ENCODE measurements at places on chromosomes 6 and 20.

DNA sequence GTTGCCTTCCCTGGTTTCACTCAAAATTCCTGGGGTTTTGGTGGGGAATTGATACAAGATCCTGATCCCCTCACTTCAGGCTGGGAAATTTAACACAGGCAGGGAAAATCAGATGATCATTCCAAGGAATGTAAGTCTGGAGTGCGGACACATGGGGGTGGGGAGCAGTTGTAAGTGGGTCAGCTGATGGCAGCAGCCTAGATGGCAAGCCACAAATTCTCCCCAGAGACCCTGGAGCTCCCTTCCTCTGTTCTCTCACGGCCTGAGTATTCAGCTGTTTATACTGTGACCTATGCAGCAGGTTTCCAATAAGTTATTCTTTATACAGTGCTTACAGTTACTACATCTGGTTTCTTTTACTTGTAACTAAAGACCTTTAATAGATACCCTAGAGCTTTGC is 144.9 kb downstream of the SH3BGRL2 start:
- no peak for DNase-seq

DNA sequence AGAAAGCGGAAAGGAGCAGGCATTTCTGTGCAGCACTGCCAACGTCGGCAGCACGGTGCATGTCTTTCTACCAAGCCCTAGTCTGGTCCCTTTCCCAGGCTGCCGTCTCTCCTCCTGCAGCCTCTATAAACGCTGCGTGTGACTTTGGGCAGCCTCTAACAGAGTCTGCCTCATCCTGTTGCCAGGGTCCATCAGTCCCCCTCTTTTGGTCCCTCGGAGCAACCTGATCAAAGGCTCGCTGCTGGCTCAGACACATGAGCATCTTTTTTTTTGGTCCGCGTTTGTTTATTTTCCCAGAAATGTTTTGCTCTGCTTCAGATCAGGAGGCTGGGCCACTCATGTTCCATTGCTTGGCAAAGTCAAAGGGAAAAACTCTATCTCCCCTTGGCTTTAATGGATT is 166.8 kb upstream of the CST7 start:
- DNase-seq, result no peak

DNA sequence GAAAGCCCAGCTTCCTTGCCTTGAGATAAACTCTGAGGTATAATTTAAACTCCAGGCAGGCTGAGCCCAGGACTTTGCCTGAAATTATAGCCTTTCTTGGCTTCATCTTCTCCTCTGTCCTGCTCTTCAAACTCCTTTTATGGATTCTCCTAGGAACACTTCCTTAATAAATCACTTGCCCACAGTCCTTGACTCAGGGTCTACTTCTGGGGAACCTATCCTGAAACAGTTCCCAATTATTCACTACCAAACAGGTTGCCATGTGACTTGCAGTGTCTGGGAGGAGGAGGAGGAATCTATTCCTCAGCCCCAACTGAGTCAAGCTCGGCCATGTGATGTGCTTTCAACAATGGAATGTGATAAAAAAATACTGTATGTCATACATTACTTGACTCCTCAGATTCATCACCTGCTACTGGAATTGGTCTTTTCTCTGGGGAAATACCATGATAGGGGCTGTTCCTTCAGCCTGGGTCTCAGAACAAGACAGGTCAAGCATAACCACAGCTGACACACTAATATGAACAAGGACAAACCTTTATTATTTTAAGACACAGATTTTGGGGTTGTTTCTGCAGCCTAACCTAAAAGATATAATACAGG is 20.5 kb upstream of the CDKN1A start:
- DNase-seq, result no peak

- DNase-seq, result no peak
Measured at GRCh38 chr6:41689171-41690008, 46.0 kb downstream of the TFEB start.

DNA sequence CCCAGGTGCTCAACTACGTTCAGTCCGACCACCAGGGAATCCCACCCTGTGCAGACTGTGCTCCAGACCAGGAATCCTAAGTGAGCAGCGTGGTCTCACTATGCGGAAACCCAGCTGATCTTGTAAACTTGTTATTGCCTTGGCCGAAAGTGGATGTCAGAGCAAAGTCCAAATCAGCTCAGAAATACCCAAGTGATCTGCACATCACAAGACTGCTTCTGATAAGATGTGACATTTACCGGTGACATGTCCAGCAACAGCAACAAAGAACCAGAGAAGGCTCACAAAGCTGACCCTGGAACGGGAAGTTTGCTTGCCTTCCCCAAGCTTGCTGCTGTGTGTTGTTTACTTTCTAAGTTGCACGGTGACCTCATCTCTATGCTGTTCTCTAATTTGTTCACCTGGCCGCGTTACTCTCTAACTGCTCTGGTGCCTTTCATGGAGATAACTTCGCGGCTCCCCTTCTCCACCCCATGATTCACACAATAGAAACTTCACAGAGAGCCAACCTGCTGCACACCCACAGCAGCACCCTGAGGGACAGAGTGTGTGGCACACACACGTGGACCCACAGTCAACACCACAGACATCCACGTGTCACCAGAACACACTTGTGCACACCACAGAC is 1.7 kb downstream of the BNIP5 start:
- DNase-seq, result no peak

GRCh38 chr20:745683-746301 is 22.5 kb downstream of the SLC52A3 start:
- no peak for DNase-seq

GRCh38 chr6:23086100-23086499 is 516.7 kb downstream of the HDGFL1 start:
- no peak for DNase-seq

DNA sequence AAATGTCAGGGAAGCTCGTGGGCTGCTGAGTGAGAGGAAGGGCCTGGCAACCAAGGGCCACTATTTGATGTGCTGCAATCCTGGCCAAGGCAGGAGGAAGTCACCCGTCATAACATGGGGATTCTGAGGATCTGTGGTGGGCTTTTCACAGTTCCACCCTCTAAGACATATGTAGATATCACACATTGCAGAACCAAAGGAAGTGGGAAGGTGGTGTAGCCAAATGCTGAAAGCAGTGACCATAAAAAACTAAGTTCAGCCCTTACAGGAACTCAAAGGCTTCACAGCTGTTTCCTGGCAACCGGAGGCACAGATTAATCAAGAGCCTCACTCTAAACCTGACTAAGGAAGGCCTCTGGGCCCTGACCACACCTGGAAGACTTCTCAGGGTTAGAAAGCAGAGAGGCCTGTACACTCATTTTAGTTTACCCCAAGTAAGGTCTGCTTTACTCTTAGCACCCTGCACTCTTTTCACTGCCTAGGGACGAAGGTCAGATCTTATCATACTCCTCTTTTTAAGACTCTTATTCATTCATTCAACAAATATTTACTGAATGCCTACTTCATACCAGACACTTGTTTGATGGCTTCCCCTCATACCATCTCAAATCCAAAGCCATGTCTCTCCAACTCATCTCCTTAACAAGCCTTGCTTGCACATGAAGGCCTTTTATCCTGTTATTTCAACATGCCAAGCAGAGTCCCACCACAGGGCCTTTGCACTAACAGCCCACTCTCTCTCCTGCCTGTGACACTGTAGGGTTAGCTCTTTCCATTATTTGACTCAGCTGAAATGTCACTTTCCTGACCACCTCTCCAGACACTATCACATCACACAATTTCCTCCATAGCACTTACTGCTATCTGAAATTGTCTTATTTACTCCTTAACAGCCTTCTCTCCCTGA is 2.6 kb downstream of the UBE2V1 start:
- peak; percentile 76 for DNase-seq

- no peak for DNase-seq
Measured at GRCh38 chr6:77368660-77369313, 94.5 kb downstream of the HTR1B start.

DNA sequence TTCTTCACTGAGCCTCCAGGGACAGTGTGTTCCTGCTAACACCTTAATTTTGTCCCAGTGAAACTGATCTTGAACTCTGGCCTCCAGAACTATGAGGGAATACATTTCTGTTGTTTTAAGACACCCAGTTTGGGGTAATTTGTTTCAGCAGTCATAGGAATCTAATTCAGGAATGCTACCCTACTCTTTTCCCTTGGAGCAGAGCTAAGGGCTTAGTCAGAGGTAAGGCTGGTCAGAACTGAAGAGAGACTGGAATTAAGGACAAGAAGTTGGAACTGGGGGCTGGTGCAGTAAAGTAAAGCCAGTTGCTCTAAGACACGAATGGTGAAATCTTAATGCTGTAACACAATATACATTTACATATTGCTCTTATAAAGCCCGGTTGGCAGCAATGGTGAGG is 809.7 kb downstream of the MAFB start:
- DNase-seq, result no peak

- no peak for DNase-seq
Measured at GRCh38 chr20:10603971-10604864, 69.6 kb downstream of the JAG1 start.

DNA sequence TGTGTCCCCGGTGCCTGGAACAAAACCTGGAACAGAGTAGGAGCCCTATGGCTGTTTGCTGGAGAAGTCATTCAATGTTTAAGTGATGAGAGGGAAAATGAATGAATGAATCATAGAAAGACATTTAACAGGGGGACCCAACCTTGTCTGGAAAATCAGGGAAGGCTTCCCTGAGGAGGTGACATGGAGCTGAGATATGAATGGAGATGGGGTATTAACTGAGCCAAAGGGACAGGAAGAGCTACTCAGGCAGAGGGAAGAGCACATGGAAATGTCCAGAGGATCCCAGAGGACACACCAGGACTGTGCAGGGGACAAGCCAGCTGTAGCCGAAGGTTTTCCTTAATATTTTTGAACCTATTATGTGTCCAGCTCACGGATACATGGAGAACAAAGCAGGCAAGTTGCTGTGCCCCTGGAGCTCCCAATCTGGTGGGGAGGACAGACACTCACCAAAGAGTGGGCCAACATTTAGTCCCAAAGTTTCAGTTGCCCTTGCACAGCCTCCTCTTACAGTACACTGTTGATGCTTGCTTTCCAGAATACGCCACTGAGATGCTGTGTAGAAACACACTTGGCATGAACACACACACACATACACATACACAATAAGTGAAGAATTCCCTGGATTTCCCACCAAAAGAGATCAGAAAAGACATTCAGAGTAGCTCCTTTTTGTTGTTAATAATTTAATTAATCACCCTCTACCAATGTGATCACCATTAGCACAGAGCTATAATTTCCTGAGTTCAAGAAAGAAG is 77.0 kb upstream of the PTPN1 start:
- no peak for DNase-seq

DNA sequence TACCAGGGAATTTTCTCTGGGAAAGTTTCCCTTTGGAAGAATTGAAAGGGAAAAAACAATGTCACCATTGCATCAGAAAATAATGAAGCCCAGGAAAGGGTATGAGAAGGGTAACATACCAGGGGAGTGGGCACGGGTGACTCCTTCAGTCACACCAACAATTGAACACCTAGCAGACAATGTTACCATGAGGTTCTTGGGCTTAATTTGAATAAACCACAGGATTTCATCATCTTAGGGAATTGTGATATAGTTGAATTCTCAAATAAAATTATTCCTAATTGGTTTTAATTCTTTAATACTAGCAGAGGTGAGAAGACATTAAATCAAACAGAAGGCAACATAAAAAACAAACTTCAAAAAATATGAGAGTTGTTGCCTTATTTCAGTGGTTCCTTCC is 73.7 kb upstream of the RREB1 start:
- DNase-seq, result no peak

DNA sequence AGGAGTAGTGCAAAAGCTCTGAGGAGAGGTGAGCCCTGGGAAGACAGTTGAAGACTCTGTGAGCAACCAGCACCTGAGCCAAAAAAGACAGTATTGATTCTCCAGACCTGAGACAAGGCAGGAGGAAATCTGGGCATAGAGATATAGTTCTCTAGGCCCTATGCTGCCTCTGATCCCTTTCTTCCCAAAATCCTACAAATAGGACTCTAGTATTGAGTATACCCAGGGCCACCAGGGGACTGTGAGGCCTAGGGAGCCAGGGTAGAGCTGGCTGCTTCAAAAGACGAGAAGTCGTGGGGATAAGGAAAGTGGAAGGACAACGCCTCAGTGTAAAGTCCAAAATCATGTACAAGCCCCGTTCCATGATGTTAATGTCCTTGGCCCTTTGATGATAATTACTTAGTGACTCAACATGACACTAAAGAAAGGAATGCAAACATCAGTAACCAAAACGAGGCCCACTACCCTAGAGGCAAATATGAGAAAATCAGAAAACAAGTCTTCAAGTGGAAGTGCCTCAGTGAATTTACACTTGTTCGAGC is 197.3 kb upstream of the PROKR2 start:
- DNase-seq, result no peak

DNA sequence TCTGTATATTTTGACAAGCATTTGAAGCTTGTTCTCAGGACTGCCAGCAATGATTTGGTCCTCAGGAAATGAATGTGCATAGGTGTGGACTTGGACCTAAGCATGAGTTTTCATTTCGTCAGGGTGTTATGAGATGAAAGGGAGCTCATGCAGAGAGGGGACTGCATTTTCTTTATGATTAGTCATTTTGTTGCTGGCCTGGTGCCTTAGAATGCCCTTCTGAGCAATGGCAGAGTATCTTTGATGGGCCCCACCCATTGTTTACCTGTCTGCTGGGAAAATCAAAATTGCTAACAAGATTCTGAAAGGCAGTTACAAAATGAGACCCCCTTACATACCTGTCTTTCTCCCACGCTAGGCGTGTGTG is 51.5 kb upstream of the MTHFD1L start:
- no peak for DNase-seq

DNA sequence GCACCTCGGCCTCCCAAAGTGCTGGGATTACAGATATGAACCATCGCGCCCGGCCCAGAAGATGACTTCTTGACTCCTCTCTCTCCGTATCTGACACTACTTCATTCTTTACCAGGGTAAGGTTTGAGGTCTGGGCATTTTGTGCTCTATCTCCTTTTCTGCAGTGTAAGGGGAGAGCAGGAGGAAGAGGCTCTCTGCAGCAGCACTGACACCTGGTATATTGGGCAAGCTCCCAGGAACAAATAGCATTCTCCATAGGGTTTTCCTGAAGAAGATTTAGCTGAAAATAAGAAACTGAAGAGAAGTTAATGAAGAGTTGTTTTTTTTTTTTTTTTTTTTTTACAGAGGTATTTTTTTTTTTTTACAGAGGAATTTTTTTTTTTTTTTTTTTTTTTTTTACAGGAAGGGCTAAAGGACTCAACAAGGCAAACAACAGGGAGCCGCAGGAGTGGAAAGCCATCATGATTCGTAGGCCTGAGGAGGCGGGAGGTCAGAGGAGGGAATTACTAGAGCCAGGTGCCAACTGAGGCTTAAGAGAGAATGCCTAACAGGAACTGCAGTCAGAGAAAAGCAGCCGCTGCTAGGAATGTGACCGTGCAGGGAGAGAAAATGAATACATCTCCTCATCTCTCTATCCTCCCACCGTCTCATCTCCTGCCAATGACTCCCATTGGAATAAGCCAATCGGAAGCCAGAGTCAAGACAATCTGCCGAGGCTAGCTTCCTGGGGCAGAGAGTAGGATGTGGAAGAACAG is 34.7 kb upstream of the ADGRF4 start:
- no peak for DNase-seq

DNA sequence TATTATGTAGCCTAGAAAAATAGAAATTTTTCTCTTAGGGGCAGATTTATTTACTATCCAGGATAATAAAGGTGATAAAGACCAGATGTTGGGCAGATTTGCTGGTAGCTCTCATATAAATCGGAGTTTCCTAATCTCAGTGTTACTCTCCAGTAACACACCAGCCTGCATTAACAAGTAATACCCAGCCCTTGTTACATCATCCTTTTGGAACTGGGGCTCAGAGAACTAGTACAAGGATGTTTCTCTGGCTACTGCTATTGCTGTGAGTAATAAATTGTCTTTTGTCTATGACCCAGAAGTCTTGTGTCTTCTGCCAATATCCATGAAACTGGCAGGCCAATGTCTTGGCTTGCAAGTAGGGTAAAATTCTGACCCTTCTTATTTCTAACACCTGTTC is 16.8 kb downstream of the TPD52L1 start:
- DNase-seq, result no peak

Data from CD4-positive, alpha-beta T cell treated with Interleukin-21 for 1 hour (primary cell).